Neuronal stem cell (in vitro differentiated cells): ENCODE measurements at places on chromosomes 7 and 10.

DNA sequence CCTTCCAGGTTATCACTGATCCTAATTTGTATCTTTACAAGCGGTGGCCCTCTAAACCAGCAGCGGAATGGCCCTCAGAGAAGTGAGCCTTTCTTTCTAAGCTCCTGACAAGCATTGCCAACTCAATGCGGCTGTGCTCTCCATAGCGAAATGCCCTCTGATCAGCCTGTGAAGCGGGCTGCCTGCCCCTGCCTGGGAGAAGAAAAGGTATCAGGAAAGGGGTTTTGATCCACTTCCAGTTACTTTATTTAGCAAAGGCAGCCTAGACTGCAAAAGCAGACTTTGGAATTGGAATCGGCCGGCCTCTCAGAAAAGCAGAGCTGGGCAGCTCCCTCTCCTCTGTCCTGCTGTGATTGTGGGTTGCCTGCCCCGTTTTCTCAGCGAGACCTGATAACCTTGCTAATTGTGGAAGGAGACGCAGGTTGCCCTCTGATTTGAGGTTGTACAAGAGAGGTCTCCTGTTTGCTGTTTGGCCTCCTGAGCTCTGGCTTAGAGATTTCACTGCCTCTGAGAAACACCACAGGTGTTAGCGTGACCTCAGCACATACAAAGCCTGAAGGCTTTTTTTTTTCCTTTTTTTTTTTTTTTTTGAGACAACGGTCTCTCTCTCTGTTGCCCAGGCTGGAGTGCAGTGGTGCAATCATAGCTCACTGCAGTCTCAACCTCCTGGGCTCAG, 53.9 kb upstream of the SH2B2 start:
- DNase-seq, result no peak

DNA sequence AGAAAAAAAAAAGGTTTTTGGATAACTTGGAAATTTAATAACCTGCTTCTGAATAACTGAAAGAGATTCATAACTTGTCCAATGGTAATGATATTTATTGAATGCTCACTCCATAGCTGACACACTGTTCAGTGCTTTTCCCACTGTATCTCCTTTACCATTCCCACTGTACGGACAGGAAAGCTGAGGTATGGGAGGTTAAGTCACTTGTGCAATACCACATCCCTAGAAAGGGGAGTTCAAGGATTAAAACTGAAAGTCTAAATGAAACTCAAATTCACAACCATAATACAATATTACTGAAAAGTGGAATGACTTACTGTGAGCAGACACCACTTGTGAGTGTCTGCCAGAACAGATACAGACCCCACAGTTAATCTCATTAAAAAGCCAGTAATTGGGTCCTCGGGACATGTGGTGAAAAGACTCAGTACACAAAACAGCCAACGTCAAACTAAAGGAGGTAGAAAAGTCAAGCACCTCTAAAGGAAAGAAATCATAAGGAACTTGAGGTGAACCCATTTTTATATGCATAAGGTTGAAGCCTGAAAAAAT, 13.8 kb upstream of the RHOBTB1 start:
- no peak for DNase-seq

DNA sequence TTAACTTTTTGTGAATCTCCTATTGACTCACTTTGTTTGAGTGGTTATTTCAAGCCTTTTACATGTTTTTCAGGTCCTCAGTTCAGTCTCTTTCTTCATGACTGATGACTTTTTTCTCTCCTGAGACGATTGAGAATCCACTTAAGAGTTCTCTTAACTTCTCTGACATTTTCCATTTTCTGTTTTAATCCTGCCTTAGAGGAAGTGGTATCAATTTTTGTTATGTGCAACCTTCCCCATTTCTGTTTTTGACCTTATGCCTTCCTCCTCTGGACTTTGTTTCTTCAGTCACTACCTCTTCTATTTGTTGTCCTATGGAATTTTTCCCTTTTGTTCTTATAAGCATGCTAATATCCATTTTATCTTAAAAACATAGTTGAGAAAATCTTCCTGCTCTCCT, 2.4 kb downstream of the PSMC2 start:
- no peak for DNase-seq

DNA sequence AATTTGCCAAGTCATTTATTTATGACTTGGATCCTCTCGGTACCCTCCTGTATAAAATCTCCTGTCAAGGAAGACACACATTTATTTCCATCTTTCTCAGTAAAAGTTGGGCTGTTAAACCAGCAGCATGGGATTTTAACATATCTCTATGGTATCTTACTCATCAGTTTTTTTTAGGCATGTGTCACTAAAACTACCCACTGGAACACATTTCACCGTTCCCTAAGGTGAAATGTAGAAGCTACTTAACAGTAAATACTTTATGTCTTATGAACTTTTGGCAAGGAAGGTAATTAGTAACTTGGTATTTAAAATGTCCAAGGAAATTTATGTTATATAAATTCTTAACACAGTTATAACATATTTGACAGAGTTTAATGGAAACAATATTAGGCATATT, 152.5 kb upstream of the HDAC9 start:
- no peak for DNase-seq

- DNase-seq, result no peak
Measured at GRCh38 chr7:23955600-23956149, 245.7 kb downstream of the STK31 start.

DNA sequence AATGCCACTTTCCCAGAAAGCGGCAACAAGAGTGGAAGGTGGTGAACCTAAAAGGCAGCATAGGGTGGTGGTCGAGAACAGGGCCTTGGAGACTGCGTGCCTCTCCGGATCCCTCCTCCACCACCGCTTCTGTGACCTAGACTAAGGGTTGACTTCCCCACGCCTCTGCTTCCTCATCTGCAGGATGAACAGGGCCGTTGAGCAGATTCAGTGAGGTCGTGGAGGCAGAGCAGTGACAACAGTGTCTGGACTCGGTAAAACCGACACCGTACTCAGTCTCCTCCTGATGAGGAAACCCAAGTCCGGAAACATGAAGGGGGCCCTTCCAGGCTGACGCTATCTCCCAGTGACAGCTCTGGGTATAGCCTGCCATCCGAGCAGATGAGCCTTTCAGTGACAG, 162.6 kb downstream of the CELF2 start:
- DNase-seq, result no peak
